Activated CD4-positive, alpha-beta T cell treated with anti-CD3 and anti-CD28 coated beads, Interleukin-2, Interleukin-6, amounts not matched to agents 100 ng/mL and 50 ng/mL, durations not matched to agents 16 hours and 8 hours (primary cell): ENCODE measurements at places on chromosomes 13 and 19.

- no peak for DNase-seq
Measured at GRCh38 chr19:39850892-39851291, 4.7 kb upstream of the FBL start.

GRCh38 chr13:98214008-98214643, 37.1 kb upstream of the RNF113B start:
- DNase-seq, result no peak

DNA sequence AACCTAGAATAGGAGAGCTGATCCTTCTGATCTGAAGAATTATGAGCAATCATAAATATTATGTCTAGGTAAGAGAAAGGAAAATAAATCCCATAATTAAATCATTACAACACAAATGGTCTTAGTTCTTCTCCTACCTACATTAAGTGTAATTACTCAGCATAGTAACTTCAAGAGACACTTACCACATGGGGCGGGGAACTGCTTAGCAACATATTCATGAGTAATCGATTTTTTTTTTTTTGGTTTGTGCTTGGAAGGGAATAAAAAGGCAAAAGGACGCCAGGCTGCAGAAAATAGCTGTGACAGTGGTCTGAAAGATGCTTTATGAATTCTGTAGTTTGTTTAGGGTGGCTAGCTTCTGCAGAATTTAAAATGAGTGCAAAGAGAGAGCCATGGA, 103.3 kb upstream of the HTR2A start:
- DNase-seq, result no peak

DNA sequence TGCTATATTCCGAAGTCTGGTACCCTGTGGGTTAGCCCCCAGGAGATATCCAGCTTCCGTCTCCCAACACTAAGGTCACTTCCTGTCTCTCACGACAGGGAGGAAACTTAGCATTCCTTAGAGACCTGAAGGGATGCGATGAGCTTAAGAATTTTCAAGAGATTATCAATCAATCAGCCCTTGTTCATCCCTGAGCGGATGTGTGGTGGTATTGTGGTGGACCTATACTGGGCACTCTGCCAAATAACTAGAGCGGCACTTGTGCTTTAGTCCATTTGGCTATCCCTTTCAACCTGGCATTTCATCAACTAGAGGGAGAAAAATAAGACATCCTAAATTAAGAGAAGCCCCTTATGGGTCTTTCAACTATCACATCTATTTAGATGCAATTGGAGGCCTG, 30.9 kb upstream of the ZNF562 start:
- no peak for DNase-seq

- DNase-seq, result no peak
Measured at GRCh38 chr13:50636007-50636704, 207.3 kb downstream of the DLEU7 start.

DNA sequence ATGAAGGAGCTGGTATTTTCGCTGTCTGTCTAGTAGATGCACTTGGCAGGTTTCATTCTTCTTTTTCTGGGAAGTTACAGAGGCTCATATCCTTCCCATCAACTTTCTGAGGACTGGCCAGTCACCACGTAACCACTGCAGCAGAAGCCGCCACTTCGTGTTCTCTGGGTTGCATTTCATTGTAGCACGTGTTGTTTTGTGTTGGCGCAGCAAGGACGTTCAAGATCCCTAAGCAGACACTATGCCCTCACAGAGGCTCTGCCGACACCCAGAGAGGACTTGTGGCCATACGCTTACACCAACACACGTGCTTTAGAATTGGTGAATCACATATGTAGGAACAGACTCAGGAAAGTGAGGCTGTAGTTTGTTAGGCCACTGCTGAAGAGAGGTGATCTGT, 42.2 kb upstream of the TEX29 start:
- DNase-seq, result no peak

- no peak for DNase-seq
Measured at GRCh38 chr19:2982983-2983350, 5.6 kb downstream of the TLE6 start.

DNA sequence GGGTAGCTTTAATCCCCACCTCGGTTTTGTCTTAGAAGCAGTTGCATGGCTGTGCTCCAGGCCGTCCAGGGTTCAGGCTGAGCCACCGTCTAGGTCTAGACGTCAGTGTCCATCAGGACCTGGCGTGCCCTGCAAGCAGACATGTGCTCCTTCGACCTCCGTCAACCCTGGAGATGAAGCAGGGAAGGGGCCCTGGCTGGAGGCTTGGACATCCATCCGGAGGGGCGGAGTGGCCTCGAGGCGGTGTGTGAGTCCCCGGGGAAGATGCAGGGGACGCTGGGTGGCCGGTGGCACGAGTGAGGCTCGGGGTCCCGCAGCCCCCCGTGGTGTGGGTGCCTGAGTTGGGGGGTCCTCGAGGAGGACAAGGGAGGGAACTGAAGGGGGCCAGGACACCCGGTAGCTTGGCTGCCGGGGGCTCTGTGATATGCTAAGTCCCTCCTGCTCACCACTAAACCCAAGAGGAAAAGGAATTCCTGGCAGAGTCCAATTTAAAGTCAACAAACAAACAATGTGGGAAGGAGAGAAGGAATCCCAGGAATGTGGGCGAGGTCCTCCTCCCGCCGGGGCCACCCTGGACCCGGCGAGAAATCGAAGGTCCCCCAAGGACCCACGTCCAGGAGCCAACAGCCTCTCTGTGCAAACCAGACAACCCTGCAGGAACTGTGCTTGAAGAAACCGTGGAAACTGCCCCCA, 14.9 kb upstream of the PTBP1 start:
- DNase-seq, result no peak

GRCh38 chr19:38670921-38671398, 23.5 kb downstream of the ACTN4 start:
- no peak for DNase-seq

DNA sequence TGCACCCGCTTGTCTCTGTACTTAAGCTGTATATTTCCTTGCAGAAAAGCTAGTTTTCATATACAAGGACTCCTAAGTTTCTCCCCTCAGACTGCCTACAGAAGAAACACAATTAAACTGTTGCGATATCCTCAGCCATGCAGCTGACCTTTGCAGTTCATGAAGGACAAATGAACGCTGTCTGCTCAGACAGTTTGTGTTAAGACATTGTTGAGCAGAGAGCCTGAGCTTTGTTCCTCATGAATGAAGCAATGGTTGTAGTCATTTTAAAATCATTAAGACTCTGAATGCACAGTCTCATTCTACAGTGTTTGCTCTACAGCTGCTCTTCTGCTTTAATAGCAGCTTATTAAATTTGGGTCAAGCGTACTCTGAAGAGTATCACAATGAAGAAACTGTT, 23.2 kb upstream of the MAB21L1 start:
- no peak for DNase-seq

DNA sequence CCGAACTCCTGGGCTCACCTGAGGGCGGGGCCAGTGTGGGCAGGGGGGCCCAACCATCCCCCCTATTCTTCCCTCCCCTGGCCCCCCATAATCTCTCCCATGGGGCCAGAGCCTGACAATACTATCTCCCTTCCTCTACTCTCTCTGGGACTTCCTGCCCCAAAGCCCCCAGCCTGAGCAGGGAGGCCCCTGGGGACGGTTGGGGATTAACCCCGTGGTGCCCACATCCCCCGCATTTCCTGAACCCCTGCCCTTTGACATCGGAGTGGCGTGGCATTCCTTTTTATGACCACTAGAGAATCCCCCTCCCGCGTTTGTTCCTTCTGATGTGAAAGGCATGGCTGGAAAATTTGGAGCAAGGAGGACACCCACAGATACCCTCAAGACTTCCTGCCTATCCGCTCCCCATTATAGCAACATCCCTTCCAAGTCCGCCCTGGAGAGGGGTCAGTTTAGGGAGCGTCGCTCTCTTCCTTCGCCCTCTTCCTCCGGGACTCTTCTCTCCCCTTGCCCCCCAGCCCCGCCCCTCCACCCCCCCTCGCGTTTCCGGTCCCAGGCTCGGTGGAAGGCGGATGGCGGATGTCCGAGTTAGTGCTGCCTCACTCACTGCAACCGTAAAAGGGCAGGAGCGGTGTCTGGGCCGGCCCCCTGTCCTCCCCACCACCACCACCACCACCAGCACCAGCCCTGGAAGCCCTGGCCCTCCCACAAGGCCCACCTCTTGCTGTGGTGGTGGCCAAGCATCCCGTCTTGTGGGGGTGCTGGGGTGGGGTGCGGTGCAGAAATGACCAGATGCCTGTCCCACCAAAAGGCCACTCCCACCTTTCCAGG, 1.8 kb downstream of the VASP start:
- peak; percentile 78 for DNase-seq

- DNase-seq, result peak; percentile 44
Measured at GRCh38 chr19:5974721-5975387, 3.1 kb downstream of the RANBP3 start.

DNA sequence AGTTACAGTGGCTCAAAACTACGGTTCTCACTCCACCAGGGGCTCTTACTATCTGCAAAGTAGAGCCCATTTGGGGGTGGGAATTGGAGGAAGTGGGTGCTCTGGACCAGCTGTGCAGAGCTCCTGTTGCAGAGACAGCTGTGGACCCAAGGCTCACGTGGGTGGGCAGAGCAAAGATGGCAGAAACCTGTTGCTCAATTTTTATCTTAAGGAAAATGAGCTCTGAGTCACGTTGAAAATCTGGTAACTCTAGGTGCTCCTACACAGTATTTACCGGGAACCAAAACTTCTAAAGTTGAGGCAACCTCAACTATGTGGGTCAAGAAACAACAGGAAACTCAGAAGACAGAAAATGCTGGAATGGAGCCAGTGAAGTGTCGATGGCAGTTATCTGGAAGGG, 30.2 kb upstream of the SLC15A1 start:
- DNase-seq, result no peak

DNA sequence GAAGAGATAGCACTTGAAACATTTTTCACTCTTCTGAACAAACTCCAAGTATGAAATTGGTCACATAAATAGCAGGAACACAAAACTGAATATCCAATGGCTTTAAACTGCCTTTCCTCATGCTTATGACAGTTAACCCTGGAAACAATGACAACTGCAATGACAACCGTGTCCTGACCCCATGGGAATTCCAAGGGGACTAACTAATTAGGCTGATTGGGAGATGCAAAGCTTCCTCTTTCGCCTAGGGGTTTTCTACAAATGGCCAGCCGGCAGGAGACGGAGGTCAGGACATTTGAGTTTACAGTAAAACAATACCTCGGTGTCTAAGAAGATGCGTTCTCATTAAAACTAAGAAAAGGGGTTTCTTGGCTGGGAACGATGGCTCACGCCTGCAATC, 53.0 kb upstream of the URAD start:
- no peak for DNase-seq

DNA sequence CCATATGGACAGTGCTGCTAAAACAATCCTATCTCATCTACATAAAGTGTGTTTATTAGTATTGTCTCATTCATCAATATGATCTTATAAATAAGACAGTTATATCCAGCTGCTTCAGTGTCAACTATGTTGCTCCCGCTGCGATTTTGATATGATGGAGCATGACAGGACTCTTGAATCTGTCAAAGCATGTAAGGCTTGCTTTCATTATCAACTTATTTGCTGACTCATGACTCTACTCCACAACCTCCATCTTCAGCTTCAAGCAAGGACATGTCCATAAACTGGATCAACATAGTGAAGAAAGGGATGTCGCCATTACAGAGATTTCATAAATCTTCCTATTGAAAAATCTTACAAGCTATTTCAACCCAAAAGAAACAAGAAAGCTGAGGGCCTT, 2812.6 kb downstream of the PCDH9 start:
- no peak for DNase-seq

- DNase-seq, result peak; percentile 66
Measured at GRCh38 chr13:73708393-73708985, 425.7 kb downstream of the KLF12 start.

GRCh38 chr19:38648769-38649304, 1.4 kb downstream of the ACTN4 start:
- no peak for DNase-seq

DNA sequence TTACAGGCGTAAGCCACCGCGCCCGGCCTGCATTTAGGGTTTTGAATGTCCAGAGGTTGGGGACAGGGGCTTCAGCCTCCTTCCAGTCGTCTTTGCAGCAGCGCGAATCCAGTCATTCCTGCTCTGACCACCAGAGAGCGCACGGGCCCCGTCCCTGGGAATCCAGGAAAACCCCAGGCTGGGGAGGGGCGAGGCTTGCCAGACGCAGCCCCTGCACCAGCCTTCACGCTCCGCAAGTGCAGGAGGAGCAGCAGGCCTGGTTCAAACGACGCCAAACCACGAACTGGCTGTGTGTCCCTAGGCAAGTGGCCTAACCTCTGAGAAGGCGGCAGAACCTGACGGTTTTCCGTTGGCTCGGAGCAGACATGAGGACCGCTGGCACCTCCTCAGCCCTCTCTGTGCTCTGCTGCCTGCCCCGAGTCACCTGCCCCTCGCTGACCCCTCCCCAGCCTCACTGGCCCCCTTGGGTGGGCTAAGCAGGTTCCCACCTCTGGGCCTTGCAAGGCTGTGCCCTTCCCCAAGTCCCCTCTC, 2.0 kb upstream of the RNF126 start:
- peak; percentile 87 for DNase-seq

DNA sequence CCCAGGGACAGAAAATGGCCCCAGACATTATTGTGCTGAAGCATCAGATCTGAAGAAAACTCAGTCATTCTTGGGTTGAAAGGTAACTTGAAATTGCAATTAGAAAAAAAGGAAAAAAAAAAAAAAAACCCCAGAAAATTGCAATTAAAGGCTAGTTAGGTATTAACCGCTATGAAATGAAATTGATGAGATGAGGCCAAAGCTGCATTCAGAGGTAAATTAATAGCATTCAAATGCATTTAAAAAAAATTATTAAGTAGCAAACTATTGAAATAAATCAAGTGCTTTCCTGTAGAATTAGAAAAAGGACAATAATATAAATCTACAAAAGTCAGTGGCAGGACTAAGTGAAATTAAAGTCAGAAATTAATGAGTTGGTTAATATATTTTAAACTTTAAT, 6.4 kb downstream of the PGLS start:
- DNase-seq, result no peak

DNA sequence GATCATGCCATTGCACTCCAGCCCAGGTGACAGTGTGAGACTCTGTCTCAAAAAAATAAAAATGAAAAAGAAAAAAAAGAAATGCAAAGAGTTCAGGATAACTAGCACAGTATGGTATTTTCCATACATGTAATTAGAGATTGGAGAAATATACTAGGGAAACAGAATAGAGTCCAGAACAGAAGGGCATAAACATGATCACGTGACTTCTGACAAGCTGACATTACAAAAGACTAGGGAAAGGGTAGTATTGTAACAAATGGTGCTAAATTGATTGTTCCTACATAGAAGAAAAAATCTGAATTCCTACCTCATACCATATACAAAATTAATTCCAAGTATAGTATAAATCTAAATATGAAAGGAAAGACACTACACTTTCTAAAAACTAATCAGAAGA, 1.3 kb upstream of the NLRP5 start:
- DNase-seq, result no peak

- DNase-seq, result peak; percentile 24
Measured at GRCh38 chr19:35856546-35857149, at the start of gene KIRREL2. Gene KIRREL2, plus strand, starts transcription at chr19:35856911. Its CDS starts 209 bp downstream, at chr19:35857120.

DNA sequence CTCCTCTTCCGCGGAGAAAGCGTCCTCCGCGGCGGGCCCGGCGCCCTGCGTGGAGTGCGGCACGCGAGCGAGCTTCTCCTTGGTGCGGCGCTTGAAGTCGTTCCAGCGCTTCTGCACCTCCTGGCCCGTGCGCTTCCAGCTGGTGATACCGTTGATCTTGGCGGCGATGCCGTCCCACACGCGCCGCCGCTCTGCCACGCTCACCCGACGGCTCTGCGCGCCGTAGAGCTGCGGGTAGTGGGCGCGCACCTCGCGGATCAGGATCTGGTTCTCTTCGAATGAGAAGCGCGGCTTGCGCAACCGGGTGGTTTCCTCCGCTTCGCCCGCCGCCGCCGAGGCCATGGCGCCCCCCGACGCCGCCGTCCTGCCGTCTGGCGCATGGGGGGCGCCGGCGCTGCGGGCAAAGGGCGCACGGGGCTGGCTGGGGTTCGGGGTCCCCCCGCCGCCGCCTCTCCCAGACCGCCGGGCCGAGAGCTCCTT, 941 bp downstream of the MYPOP start:
- peak; percentile 42 for DNase-seq
